Stimulated activated CD8-positive, alpha-beta memory T cell treated with anti-CD3 and anti-CD28 coated beads, Interleukin-12 subunit alpha, Interleukin-12 subunit beta, amount 100 ng/mL, for 1 hour (primary cell): ENCODE measurements at places on chromosomes 13 and 19.

DNA sequence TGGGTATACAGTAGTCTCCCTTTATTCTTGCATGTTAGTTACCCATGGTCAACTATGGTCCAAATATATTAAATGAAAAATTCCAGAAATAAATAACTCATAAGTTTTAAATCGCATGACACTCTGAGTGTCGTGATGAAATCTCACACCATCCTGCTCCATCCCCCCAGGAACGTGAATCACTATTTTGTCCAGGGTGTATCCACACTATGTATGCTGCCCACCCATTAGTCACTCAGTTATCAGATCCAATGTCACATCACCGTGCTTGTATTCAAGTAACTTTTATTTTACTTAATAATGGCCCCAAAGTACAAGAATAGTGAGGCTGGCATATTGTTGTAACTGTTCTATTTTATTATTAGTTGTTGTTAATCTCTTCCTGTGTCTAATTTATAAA, 115.8 kb upstream of the SERP2 start:
- DNase-seq, result no peak

- no peak for DNase-seq
Measured at GRCh38 chr13:97256343-97256783, 34.2 kb downstream of the MBNL2 start.

GRCh38 chr19:31955884-31956283, 389.5 kb upstream of the ZNF507 start:
- no peak for DNase-seq

GRCh38 chr19:22609630-22610029, 24.5 kb upstream of the ZNF492 start:
- DNase-seq, result no peak

DNA sequence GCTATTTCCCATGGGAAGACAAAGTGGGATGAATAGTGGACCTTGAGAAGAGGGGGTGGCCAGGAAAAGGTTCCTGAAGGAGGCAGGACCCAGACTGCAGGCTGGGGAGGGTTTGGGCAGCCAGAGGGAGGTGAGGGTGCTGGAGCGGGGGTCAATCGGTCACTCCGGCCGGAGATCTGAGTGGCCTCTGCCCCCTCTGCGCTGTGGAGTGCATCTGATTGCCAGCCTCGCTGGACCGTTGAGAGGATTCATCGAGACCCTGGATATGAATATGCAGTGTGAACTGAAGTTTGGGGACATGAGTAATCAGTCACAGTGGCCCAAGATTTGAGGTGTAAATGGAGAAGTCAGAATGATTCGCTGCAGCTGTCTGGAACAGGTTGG, 5.5 kb upstream of the ZNF580 start:
- no peak for DNase-seq

GRCh38 chr19:2866495-2867024, 575 bp upstream of the ZNF556 start:
- DNase-seq, result no peak

DNA sequence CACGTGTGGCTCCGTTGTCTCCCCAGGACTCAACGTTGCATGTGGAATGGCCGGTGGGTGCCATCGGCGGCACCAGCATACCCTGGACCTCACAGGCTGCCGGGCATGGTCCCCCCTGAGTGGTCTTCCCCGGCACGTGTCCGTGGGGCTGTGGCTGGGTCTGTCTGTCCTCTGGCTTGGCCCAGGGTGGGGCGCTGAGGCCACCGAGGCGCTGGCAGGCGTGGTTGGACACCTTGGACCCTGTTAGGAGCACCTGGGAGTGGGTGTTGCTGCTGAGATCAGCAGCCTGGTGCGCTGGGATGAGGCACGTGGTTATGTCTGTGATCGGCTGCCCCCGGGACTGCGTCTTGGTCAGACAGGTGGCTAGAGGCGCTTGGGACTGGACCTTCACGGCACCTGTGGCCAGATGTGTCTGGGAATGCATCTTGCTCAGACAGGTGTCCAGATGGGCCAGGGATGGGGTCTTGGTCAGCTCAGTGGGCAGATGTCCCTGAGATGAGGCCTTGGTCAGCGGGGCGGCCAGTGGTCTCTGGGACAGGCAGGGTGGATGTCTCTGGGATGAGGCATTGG, 9.2 kb downstream of the IQCN start:
- DNase-seq, result no peak

GRCh38 chr13:103961784-103962183, 895.6 kb upstream of the SLC10A2 start:
- DNase-seq, result no peak

DNA sequence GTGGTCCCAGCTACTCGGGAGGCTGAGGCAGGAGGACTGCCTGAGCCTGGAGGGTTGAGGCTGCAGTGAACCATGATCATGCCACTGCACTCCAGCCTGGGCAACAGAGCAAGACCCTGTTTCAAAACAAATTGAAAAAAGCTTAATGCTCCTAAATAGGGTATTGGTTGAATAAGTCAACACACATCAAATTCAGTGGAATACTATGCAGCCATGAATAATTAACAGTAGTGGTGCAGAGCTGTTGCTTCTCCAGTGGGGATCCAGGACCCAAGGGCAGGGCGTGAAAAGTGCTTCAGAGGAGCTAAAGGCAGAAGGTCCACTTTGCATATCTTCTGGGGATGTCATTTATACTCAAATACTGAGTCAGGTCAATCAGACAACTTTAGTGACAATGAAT, 18.2 kb downstream of the SIGLEC8 start:
- DNase-seq, result no peak

DNA sequence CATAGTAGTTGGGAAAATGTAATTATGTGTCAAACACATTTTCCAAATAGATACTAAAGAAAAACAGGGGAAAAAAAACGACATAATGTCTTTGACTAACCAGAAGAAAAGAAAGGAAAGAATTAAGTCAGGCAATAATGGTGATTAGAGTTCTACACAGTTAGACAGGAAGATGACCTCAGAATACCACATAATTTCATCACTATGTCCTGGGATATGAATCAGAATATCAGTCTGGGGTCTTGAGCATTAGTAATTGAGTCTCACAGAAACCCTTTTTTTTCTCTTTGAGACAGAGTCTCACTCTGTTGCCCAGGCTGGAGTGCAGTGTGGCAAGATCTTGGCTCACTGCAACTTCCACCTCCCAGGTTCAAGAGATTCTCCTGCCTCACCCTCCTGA, 503.4 kb downstream of the SLITRK1 start:
- no peak for DNase-seq

DNA sequence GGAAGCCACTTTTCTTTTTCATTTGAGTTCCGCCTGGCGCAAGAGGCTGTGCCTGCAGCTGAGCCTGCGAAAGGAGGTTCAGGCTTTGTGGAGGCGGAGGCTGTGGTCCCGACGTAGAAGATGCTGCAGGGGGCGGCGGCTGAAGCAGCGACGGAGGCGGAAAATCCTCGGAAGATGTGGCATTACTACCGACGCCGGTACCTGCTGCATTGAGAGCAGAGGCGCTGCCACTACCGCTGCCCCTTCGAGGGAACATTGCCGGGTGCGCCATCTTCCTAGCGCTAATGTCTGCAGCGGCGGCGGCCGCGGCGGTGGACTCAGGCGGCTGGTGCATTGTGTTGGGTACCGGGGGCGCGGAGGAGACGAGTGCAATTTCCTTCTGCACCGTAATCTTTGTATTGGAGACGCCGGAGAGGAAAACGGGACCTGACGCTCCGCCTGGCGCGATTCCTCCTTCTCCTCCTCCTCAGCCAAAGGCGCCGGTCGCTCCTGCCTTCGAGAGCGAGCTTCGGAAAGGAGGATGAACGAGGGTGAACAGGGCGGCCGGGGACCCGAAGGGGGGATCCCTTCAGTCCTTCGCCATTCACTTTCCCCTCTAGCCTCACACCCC, at the start of gene TSC22D1:
TSC22D1 (minus strand) TSS at position 590 of the 610 bp plus-strand sequence; CDS start at position 334, 256 bp downstream.
- peak; percentile 49 for DNase-seq

- no peak for DNase-seq
Measured at GRCh38 chr19:3284759-3285646, 60.5 kb downstream of the CELF5 start.

GRCh38 chr13:36131931-36132297, 732 bp upstream of the DCLK1 start:
- no peak for DNase-seq

DNA sequence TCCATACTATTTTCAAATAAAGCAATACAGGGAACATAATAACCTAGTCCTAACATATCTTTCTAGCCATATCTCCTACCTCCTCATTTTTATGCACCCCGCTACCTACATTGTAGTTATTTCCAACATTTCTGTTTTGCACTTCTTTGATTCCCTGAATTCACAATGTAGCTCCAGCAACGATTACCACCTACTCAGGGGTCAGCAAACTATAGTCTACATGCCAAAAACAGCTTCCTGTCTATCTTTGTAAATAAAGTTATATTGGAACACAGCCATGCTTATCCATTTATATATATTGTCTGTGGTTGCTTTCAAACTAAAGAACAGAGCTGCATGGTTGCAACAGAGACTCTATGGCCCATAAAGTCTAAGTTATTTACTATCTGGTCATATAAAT, 16.7 kb downstream of the MYCBP2 start:
- DNase-seq, result no peak

DNA sequence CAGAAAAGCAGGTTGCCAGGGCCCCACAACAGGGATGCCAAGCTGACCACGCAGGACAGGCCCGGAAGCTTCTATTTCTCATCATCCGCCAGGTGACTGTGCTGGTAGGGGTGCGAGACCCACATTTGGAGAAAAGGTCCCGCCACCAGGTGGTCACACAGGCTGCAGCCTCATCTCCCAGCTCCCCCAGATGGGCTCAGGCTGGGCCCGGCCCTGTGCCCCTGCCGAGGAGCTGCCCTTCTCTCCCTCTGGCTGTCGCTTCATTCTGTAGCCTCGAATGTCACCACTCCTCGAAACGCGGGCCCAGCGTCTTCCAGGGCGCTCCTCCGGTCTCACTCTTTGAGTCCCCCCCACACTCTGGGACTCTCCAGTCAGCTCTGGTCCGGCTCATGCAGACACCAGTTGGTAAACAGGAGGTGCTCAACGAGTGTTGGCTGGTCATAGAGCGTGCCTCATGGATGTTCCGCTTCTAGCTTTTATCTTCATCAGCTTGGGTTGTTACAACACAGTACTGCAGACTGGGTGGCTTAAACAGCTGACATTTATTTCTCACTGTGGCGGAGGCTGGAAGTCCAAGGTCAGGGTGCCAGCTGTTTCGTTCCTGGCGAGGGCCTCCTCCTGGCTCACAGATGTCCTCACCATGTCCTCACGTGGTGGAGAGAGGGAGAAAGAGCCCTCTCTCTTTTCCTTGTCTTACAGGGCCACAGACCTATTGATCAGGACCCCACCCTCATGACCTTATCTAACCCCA, 87.1 kb downstream of the TEX29 start:
- DNase-seq, result no peak

- DNase-seq, result no peak
Measured at GRCh38 chr19:52778811-52779210, 7.8 kb downstream of the ZNF600 start.

GRCh38 chr13:91426913-91427312, 28.5 kb downstream of the GPC5 start:
- DNase-seq, result no peak

DNA sequence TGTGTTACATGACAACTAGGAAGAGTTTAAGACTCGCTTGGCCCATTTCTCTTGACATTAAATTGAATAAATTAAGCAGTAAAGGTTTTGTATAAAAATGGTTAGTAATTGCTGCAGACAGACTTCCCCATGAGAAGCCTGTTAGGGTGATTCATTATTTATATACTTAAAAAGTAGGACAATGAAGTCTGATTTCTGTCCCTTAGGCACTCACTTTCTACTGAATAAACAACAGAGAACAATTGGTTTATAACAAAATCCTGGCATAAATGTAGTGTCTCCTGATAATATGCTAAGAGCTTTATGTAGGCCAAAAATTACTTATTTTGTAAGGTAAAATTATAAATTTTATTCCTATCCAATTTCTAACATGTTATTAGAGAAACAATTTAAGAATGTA, 2138.5 kb upstream of the PCDH20 start:
- no peak for DNase-seq

DNA sequence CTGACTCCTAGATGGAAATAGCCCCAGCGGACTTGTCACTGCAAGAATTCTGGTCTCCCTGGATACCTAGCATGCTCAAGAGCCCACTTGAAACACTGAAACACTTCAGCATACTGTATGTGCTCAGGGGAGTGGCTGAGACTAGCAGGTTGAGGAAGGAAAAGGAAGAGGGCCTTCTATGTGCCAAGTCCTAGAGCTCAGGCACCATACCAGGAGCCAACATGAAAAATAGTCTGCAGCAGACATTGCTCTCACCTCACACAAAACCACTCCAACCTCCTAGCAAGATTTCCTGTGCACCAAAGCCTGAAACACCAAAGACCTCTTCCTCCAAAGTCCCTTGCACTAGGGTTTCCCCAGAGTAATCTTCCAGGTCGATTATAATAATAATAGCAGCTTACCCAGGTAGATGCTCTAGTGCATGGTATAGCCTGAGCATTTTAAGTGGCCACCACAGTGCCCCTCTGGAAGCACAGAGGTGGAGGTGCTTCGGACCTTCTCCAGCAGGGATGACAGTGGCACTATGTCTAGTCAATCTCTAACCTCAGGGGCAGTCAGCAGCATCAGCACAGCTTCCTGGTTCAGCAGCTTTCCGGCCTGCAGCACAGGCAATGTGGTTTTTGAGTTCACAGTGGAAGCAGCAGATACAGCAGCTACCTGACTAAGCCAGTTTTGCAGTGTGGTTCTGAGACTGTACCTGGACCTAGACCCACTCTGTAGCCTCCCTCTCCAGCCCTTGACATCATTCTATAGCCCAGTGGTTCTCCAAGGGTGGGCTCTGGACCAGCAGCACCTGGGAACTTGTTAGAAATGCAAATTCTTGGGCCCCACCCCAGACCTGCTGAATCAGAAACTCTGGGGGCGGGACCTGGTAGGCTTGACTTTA, 45.6 kb upstream of the UBE2L5 start:
- peak; percentile 43 for DNase-seq

DNA sequence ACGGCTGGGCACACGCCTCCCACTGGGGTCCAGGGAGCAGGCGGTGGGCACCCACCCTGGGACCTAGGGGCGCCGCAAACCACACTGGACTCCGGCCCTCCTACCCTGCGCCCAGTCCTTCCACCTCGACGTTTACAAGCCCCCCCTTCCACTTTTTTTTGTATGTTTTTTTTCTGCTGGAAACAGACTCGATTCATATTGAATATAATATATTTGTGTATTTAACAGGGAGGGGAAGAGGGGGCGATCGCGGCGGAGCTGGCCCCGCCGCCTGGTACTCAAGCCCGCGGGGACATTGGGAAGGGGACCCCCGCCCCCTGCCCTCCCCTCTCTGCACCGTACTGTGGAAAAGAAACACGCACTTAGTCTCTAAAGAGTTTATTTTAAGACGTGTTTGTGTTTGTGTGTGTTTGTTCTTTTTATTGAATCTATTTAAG, 1.6 kb downstream of the JUNB start:
- no peak for DNase-seq

DNA sequence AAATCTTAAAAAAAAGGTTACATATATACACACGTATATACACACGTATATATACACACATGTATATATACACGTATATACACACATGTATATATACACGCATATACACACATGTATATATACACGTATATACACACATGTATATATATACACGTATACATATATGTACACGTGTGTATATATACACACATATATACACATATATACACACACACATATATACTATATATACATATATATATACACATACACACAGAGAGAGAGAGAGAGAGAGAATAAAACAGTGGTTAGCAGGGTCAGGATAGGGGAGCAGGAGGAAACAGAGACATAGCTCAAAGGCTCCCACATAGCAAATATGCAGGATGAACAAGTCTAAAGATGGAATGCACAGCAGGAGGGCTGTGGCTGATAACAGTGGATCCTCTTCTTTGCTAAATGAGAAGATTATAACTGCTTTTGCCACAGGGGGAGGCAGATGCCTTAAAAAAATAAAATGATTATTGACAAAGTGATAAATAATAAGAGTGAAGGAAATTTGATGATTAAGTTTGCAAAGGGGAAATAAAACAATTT, 714.5 kb downstream of the UQCRFS1 start:
- no peak for DNase-seq
